T-cell (primary cell): ENCODE measurements at places on chromosomes 16 and 17.

DNA sequence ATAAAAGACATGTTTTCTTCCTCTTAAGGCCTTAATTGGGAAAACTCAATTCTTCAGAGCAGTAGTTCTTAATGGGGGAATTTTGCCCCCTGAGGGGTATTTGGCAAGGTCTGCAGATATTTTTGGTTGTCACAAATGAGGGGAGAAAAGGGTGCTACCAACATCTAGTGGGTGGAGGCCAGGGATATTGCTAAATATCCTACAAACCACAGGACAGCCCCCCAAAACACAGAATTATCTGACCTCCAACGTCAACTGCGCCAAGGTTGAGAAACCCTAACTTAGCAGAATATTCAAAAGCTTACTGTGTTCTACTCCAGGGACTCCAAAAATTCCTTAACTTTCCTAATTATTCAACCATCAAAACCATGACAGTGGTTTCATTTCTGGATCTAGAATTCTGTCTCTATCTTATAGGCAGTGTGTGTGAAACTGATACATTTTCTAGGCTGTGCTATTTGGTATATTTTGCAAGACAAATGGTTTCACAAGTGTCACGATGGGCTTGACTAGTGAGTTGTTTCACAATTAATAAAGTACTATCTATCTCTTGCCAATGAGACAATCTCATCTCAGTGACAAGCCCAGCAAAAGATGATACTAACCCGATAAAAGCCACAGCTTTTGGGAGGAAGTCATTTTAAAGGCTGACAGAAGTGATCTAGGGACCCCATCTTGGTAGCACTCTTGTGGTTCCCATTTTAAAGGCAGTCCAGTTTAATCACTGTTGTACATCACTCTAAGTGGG, 14.7 kb downstream of the TXNDC11 start:
- no peak for DNase-seq

- DNase-seq: no peak
These were observed 51.3 kb upstream of the TMC5 start for GRCh38 chr16:19366391-19366790.

DNA sequence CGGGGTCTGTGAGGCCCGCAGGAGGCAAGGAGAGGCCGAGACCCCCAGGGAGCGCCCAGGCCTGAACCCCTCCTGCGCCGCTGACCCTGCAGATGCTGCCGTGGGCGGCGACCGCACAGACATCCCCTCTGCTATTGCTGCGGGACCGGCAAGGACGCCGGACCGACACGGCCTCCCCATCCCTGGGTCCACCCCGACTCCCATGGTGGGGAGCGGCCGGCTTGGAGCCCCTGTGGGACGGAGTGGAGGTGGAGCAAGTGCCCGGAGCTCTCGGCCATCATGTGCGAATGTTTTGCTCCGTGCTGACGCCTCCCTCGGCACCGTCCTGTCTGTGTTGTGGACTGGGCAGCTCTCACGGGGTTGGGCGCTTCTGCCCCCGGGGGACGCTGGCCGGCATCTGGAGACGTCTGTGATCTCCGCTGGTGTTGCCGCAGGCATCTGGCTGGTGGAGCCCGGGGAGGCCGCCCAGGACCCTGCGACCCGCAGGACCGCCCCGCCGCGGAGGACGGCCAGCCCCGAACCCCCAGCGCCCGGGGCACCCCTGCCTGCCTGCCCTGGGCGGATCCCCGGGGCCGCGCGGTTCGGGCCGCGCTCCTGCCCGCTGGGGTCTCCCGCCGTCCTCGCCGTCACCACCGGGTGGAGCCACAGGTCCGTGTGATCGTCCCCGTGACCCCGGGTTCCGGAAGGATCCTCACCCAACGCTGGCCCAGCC, 12.8 kb upstream of the GNG13 start:
- peak; percentile 26 for DNase-seq

DNA sequence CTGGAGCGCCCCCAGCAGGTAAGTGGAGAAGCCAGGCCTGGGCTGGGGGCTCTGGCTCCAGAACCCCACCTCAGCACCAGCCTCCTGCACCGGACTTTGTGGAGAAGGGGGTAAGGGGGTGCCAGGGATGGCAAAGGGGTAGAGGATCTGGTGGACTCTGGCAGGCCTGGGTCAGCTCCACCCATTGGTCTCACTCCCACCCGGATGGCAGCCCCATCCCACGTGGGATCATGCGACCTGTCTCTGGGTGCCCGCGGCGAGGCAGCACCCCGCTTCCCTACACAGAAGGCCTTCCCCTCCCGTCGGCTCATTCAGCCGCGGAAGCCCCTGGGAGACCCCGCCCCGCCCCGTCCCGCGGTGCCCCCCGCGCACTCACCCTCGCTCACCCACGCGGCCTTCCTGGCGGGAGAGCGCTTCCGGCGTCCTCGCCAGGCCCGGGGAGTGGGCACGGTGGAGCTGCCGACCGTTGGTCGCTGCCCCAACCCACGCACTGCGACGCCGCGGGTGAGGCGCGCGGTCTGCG, 498 bp upstream of the PLEKHG4 start:
- peak; percentile 39 for DNase-seq

- DNase-seq: no peak
These were observed 577.0 kb upstream of the CDH11 start for GRCh38 chr16:65698791-65699321.
